ENCODE measurements at places on chromosomes 3 and 15. TPM values are rescaled to one million over a fixed set of nuclear protein-coding genes. Genes with fewer than 3 reads are reported as not detected.

The MIX23 gene
- total RNA-seq = 28.3 TPM

The SHQ1 gene
- 12.6 TPM for total RNA-seq

The ACOX2 gene
- total RNA-seq = 4.9 TPM

The PPARG gene
- total RNA-seq = 101 TPM

The COLQ gene
- total RNA-seq = 1.7 TPM

The EFCC1 gene
- total RNA-seq = 3.3 TPM

The CLCN2 gene
- total RNA-seq = 1.3 TPM

The PRSS50 gene
- total RNA-seq = not detected

The CLDN11 gene
- 216 TPM for total RNA-seq

The HIGD2B gene
- not detected for total RNA-seq

The ZNF620 gene
- total RNA-seq = 2.8 TPM

The DLL4 gene
- 116 TPM for total RNA-seq

The RTP1 gene
- not detected for total RNA-seq

The FRG2C gene
- not detected for total RNA-seq

The CRYGS gene
- total RNA-seq = 2.4 TPM

The ENTPD3 gene
- not detected for total RNA-seq

The CLEC3B gene
- 0.57 TPM for total RNA-seq

The ZCWPW2 gene
- total RNA-seq = 0.13 TPM

The POPDC2 gene
- total RNA-seq = 0.16 TPM

The CCDC54 gene
- total RNA-seq = not detected

The FBXO22 gene
- total RNA-seq = 51.6 TPM

The FBLN2 gene
- total RNA-seq = 13.8 TPM

The TPRG1 gene
- total RNA-seq = not detected

The SCAP gene
- total RNA-seq = 98.2 TPM

The UROC1 gene
- not detected for total RNA-seq

Data from bladder microvascular endothelial cell (primary cell).